Activated effector memory CD4-positive, alpha-beta T cell treated with Interleukin-2 at 50 U/mL for 16 hours (primary cell): ENCODE measurements at places on chromosomes 11 and 22.

DNA sequence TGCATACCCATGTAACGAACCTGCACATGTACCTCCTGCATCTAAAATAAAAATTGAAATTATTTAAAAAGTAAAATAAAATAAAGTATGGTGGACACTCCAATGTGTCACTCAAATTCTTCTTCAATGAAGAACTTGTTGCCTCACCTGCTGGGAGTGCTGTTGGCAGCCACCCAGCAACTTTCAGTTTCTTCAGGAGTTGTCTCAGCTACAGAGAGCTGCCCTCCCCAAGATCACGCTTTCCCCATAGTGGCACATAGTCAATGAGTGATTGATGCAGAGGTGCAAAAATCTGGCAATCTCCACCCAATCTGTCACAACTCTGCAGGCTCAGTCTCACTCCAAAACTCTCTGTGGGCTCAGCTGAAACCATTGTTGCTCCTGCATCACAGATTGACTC, 92.3 kb upstream of the C11orf87 start:
- no peak for DNase-seq

DNA sequence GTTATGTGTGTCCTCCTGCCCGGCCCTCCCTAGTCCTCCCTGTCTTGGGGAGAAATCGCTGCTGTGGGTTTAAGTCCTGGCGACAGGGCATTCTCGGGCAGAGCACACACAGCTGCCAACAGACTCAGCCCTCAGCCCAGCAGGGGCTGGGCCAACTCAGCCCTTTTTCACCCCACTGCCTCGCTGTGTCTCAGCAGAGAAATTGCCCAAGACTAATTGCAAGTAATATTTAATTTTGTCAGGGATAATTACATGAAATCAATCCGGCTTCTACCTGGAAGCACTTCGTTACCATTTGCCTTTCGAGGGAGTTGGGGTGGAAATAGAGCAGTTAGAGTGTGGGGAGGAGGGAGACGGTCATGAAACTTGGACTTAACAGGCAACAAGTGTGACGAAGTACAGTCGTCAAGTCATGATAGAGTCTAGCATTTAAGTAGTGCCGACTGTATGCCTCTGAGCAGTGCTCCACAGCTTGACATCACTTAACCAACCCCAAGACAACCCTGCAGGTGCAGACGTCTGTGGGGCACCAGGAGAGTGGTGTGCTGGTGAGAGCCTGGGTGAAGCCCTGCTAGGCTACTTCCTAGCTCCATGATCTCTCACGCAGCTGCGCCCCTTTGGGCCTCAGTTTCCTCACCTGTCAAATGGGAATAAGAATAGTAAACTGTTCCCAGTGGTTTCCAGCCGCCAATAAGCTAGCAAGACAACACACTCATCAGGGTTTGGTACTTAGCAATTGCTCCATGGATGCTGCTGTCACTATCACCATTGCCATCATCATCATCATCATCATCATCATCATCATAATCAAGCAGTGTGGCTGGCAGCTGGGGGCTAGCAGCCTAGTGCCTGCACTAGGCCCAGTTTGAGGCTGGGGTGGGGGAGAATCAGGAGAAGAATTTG, 29.2 kb downstream of the MN1 start:
- DNase-seq = no peak

DNA sequence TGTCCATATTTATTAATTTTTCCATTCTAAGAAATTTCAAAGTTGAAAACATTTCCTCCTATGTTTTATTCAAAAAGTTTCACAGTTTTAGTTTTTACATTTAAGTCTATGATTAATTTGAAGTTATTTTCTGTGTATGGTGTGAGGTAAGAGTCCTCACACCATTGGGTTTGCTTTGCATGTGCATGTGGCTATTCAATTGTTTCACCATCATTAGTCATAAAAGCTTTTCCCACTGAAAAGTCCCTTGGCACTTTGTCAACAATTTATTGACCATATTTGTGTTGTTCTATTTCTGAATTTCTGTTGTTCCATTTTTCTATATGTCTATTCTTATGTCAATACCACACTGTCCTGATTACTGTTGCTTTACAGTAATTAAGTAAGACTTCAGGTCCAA, 186.5 kb downstream of the KIF18A start:
- no peak for DNase-seq

GRCh38 chr22:19419464-19420178, 11.9 kb downstream of the HIRA start:
- peak; percentile 11 for DNase-seq

- peak; percentile 29 for DNase-seq
Observed at GRCh38 chr22:30396871-30397655, at the start of gene SEC14L2. Gene SEC14L2, plus strand, starts transcription at chr22:30397018. Its CDS starts 99 bp downstream, at chr22:30397117.

- no peak for DNase-seq
Observed at GRCh38 chr22:17968126-17968525, 56.2 kb downstream of the MICAL3 start.

GRCh38 chr11:12404436-12404835, 27.1 kb downstream of the PARVA start:
- no peak for DNase-seq

DNA sequence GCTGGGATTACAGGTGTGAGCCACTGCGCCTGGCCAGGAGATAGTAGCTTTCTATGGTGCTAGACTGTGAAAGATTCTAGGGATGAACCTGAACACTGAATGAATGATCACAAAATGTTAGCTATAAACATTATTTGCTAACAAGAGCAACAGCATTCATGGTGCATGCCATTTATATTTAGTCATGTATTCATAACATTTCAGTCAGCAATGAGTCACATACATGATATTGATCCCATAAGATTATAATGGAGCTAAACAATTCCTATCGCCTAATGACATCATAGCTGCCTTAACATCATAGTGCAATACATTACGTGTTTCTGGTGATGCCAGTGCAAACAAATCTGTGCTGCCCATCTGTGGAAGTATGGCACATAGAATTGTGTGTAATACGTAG, 164.1 kb downstream of the ARHGAP42 start:
- no peak for DNase-seq

GRCh38 chr22:37244114-37244921, at the start of gene RAC2:
Gene RAC2, minus strand, starts transcription at chr22:37244269. Its CDS starts 121 bp downstream, at chr22:37244148.
- DNase-seq = peak; percentile 86

GRCh38 chr22:42385696-42386095, 46.5 kb downstream of the NFAM1 start:
- DNase-seq = no peak

DNA sequence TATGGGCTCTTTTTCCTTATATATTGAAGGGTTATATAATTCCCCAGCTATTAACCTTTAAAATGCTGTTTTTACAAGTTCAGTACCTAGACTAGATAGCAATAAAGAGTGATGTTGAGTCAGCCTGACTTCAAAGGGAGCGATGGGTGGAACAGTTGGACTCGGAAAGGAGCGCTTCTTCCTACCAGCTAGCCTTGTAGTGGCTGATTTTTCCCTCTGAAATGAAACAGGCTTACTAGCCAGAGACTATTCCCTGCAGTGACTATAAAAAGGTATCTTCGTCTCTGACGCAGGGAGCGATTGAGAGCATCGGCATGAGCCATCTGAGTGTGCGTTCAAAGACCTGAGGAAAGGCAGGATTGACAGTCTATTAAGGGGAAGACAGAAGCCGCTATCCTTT, 66.0 kb upstream of the GRAMD1B start:
- DNase-seq = no peak

GRCh38 chr11:119511614-119512306, 88.8 kb upstream of the THY1 start:
- DNase-seq = no peak

DNA sequence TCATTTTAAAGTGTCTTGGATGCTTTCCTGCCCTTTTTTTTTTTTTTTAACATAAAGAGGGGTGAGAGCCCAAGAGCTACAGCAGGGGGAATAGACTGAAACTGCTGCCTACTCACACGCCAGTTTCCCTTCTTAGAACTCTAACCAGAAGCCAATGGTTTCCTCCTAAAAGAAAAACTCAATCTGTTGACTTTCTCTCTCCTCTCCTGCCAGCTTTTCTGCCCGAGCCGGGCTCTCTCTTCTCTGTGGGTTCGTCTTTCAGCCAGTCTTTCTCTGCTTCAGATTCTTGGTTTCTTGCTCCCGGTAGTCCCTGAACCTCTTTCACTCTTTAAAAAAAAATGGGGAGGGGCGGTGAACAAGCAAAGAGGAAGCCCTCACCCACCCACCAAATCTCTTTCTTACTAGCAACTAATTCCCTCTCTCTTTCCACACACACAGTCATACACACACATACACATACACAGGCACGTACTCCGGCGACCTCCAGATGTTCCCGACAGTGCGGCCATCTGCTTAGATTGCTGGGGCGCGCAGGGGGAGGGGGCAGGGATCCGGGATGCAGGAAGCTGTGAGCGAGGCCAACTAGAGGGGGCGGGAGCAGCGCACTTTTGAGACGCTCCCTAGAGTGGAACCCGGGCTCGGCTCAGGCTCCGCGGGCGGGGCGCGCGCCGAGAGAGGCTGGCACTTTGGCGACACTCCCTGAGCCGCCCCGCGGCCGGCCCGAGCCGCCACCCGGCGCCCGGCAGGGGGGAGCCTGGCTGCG, 444 bp upstream of the TSKU start:
- no peak for DNase-seq

DNA sequence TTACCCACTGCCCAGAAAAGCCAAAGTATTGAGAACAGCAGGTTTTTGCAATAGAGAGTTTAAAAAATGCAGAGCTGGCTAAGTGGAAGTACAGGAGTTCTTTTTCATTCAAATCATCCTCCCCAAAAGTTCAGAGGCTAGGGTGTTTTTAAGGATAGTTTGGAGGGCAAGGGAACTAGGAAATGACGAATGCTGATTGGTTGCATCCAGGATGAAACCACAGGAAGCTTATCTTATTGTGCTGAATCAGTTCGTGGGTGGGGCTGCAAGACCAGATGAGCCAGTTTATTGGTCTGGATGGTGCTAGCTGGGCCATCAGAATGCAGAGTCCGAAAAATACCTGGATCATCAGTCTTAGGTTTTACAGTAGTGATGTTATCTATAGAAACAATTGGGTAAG, 1427.1 kb downstream of the LRRC4C start:
- DNase-seq = no peak

- DNase-seq = no peak
Observed at GRCh38 chr11:43819926-43820325, 60.7 kb upstream of the ALKBH3 start.

DNA sequence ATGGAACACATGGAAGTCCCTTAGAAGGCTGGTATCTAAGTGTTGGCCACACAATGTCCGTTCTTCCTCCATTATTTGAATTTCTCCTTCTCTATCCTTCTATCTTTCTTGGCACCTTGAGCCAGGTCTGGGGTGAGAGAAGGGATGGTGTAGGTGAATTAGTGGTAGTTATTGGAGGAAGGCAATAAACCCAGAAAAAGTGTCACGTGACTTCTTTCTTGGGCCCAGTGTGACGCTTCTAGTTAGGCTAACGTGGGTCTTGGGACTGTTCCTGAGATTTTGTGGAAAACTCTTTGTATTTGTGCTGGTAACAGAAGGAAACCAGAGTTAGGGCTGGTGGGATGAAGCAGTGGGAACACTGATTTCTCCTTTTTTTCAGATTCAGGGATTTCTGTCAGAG, 53.1 kb upstream of the ELF5 start:
- no peak for DNase-seq

- no peak for DNase-seq
Observed at GRCh38 chr11:35178067-35178805, 39.3 kb downstream of the CD44 start.

- DNase-seq = no peak
Observed at GRCh38 chr11:64989416-64989815, 7.4 kb downstream of the BATF2 start.

DNA sequence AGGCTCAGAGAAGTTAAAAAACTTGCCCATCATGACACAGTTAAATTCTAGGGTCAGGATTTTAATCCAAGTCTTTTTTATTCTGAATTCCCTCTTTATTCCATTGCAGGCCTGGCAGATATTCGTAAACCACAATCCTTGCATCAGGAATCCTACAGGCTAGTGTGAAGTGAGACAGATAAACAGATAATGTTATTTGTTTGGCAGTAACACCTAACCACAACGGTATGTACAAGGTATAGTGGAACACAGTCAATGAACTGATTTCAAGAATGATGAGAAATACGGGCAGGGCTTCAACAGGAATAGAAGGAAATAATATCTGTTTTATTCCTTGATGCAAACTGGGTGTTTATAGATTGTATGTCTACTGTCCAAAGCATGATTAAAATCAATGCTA, 32.0 kb upstream of the NARS2 start:
- no peak for DNase-seq

- no peak for DNase-seq
Observed at GRCh38 chr11:101441747-101442146, 142.1 kb downstream of the TRPC6 start.

DNA sequence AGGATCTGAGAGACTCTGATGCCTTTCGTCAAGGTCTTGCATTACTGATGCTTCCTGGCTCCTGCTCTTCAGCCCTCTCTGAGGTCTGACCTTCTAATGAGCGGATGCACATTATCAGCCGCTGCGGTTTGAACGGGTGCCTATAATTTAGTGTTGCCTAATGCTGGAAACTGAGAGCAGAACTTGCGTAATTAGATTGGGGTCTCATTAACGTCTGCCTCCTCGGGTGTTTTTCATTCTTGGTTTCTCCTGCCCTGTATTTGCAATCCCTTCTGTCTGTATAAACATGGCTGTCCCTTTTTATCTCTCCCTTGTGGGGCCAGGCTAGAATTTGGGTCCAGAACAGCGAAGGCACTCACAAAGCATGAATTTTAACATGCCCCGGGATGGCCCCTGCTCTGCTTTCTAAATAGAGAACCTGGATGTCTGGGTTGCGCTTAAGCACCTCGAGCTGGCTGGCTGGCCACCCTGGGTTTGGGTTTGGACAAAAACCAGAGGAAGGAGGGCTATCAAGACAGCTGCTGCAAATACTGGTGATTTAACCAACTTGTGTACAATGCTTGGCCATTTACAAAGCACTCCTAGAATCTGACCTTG, 118.6 kb downstream of the TIMP3 start:
- no peak for DNase-seq

DNA sequence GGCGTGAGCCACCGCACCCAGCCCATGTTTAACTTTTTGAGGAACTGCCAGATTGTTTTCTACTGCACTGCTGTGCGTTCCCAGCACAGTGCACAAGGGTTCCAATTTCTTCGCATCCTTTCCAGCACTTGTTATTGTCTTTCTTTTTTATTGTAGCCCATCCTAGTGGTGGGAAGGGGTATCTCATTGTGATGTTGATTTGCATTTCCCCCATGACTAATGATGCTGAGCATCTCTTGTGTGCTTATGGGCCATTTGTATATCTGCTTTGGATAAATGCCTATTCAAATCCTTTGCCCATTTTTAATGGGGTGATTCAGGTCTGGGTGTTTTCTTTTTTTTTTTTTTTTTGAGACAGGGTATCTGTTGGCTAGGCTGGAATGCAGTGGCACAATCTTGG, 36.6 kb upstream of the SYT7 start:
- no peak for DNase-seq
